Activated T-helper 17 cell treated with anti-CD3 and anti-CD28 coated beads, Interleukin-2, amount 50 U/mL, for 72 hours (primary cell): ENCODE measurements at places on chromosomes 12 and 14.
A peak's percentile ranks its signal among the peaks of the same experiment; 100 is the strongest.

DNA sequence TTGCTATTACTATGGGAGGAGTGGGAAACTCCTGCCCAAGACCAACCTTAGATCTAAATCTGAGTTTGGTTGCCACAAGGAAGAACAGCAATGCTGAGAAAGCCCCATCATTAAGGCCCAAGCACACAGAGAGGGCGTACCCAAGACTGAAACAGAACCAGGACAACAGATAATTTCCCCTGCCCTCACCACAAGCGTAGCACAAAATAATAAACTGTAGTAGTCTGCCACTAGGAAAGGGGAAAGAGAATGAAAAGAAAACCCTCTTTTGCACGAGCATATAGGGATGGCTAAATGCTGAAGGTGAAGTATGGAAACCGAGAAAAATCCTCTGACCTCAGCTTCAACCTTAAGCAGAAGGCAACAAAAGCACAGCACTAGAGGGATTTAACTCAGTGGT lies 76.5 kb upstream of the DHRS4 start:
- peak; percentile 73 for ATAC-seq

DNA sequence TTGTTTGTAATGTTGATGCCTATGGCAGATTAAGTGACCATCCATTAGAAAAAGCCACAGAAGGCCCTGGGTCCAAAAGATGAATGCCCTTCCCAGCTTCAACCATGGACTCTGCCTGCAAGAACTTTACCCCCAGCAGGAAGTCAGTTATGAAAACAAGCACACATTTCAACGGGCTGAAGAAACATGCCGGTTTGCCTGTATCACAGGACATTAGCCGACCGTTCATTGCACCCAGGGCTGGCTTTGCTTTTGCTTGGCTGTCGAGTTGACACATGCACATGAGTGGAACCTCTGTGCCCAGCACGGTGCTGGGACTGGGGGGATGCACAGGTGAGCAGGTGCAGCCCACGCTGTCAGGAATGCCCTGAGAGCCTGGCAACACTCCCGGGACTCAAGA lies 1087.0 kb downstream of the BCL11B start:
- no peak for ATAC-seq

DNA sequence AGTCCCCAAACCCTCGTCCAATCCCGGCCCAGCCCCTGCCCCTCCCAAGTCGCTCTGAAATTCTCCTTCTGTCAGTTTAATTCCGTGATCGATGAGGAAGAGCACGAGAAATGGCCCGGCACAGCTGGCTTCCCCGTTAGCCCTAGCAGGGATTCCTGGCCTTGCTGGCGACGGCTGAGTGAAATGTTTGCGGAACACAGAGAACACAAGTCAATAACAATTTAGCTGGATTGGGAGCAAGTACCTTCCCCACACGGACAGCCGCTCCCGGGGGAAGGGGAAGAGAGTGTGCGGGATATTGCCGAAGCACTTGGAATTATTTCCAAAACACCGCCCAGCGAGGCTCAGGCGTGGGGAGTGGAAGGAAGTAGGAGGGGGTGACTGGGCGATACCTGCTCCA lies 134.6 kb downstream of the RBM19 start:
- ATAC-seq = no peak

GRCh38 chr12:110699591-110700445 lies 10.9 kb upstream of the HVCN1 start:
- ATAC-seq = no peak

DNA sequence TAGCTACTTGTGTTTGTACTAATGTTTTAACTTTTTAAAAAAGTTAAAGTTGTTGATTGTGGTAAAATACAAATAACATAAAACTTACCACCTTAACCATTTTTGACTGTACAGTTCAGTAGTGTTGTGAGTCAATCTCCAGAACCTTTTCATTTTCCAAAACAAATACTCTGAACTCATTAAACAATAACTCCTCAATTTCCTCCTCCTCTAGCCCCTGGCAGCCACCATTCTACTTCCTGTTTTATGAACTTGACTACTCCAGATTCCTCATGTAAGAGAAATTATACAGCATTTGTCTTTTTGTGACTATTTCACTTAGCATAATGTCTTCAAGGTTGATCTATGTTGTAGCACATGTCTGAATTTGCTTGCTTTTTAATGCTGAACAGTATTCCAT lies 299.1 kb upstream of the AMIGO2 start:
- peak; percentile 75 for ATAC-seq

DNA sequence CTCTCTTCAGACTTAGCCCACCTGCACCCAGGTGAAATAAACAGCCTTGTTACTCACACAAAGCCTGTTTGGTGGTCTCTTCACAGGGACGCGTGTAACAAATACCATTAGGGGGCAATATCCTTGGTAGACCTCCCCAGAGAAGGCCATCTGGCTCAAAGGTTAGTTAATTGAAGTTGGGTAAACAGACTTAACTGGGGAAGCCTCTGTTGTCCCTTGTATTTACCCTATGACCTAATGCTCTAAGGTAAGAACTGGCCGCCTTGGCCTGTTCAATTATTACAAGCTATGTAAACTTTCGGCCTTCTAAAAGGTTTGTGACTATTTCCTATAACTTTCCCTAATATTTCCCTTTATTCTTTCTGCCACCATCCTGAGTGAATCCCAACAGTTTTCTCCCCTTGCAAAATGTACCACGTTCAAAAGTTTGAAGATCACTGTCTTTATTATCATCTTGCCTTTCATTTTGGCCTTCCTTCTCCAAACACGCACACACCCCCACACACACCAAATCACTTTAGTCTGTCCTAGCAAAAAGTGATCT lies 15.3 kb upstream of the LYZ start:
- ATAC-seq = no peak

- no peak for ATAC-seq
These were observed 94.7 kb downstream of the SLC5A8 start for GRCh38 chr12:101115326-101115725.

GRCh38 chr14:25032092-25032784 lies 17.7 kb downstream of the STXBP6 start:
- ATAC-seq = peak; percentile 28

GRCh38 chr14:68074765-68075381 lies 255.3 kb downstream of the RAD51B start:
- no peak for ATAC-seq

GRCh38 chr14:44988694-44989093 lies 26.7 kb downstream of the TOGARAM1 start:
- no peak for ATAC-seq

- no peak for ATAC-seq
These were observed 8.6 kb downstream of the INF2 start for GRCh38 chr14:104697892-104698583.

DNA sequence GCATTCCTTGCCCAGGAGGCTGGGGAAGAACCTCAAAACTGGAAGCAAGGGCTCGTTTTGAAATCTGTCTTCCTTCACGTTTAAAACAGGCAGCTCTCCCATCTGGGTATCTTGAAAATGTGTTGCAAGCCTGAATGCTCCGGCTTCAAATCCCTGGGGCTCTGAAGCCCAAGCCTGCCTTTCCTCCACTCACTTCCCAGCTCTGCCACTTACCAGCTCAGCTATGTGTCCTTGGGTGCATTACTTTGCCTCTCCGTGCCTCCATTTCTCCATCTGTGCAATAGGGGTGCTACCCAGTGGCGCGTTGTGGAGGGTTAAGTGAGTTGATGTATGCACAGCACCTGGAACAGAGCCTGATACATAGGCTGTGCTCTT lies 97.6 kb downstream of the GCH1 start:
- no peak for ATAC-seq
